Fibroblast of skin of right biceps (primary cell): ENCODE measurements at places on chromosomes 5 and 9.

GRCh38 chr5:2505217-2505616 lies 246.3 kb downstream of the IRX2 start:
- no peak for DNase-seq

- no peak for DNase-seq
Measured at GRCh38 chr9:110814159-110814558, 145.6 kb downstream of the MUSK start.

GRCh38 chr5:80481019-80481893 lies 6.6 kb upstream of the FAM151B start:
- peak; percentile 61 for DNase-seq

- DNase-seq = no peak
Measured at GRCh38 chr5:76755779-76756637, 40.1 kb downstream of the F2R start.

- peak; percentile 88 for DNase-seq
Measured at GRCh38 chr5:132497488-132497997, 7.0 kb upstream of the IRF1 start.

DNA sequence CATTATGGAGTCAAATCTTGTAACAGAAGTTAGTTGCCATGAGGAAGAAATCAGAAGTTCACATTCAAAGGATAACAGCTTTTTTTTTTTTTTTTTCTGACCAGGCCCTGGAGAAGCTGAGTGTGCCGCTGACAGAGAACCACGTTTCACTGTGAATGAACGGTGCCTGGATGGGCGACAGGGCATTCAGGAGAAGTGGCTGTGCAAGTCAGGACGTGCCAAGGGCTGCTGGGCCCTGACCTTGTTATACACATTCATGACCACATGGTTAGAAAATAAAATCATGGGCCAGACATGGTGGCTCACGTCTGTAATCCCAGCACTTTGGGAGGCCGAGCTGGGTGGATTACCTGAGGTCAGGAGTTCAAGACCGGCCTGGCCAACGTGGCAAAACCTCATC lies 91.6 kb downstream of the ANKH start:
- DNase-seq = no peak

DNA sequence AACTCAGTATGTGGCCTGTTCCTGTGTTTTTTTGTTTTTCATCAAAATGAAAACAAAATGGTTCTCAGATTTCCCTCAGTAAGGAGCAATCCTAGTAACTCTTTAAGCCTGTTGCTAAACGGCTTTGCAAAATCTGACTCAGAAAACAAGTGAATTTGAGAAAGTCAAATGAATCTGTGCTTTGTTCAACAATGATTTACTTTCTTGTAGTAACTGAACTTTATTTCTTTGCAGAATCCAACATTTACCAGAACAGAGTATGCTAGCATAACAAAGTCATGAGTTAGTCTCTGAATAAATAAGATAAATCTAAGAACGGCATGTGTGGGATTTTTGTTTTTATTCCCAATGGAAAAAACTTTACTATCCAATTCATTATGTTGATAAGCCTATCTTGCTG lies 93.8 kb downstream of the OXCT1 start:
- DNase-seq = peak; percentile 32

DNA sequence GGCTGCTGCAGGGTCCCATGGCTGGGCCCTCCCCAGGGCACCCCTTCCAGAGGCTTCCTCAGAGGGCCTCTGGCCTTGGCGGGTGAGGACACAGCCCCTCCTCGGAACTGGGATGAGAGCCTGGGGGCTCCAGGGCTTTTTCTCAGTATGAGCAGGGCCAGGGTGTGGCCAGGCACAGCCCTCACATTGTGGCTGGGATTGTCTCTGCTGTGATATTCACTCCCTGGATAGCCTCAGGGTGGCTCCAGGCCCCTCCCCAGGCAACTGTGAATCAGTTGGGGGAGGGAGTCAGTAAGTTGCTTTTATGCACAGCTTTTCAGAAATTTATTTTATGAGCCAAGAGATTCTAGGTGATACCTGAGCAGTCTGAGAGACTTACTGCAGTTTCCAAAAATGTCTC lies 135.7 kb downstream of the CACNA1B start:
- DNase-seq = no peak

DNA sequence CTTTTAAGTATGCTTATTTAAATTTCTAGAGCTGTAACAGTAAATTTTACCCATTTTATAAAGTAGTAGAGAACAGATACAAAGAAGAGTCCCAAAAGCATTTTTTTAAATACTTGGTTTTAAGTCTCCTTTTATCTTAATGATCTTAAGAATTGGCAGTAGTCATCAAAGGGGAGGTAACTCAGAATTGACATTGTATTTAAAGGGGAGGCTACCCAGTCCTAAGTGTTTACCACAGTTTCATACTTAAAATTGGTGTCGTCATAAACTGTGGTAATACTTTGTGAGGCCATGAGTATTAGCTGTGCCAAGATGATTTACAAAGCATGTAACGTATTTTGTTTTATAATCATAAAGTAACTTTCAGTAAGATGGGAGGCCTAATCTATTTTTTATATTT lies 14.8 kb downstream of the SLC25A46 start:
- no peak for DNase-seq

GRCh38 chr5:11801061-11801460 lies 103.2 kb downstream of the CTNND2 start:
- no peak for DNase-seq

DNA sequence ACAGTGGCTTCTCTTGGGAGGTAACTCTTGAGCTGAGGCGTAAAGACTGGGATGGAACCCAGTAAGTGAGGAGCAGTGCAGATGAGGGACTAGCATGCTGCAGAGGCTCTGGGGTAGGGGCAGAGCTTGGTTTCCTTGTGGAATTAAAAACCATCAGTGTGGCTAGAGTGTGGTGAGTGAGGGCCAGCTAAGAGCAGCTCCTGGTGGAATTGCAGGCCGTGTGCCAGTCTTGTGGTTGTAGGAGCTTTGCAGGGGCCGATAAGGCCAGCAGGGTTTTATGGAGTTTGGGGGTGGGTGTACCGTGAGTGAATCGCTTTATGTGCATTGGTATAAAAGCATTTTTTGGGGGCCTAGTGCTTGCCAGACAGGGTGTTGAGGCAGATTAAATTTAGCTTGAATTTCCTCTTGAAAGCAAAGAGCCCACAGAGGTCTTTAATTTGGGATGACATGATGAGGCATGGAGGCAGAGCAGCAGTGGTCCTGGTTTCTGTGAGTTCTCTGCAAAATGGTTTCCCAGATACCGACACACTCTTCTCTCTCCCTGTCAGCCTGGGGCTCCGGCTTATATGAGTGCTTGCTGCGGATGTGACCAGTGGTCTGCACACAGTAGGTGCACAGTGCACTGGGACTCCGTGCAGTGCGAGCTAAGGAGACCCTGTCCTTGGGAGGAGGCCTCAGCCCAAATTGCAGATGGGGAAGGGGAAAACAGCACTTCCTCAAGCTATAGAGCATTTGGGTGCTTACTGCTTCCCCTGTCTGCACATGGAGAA lies 176.4 kb upstream of the PITX1 start:
- peak; percentile 40 for DNase-seq

DNA sequence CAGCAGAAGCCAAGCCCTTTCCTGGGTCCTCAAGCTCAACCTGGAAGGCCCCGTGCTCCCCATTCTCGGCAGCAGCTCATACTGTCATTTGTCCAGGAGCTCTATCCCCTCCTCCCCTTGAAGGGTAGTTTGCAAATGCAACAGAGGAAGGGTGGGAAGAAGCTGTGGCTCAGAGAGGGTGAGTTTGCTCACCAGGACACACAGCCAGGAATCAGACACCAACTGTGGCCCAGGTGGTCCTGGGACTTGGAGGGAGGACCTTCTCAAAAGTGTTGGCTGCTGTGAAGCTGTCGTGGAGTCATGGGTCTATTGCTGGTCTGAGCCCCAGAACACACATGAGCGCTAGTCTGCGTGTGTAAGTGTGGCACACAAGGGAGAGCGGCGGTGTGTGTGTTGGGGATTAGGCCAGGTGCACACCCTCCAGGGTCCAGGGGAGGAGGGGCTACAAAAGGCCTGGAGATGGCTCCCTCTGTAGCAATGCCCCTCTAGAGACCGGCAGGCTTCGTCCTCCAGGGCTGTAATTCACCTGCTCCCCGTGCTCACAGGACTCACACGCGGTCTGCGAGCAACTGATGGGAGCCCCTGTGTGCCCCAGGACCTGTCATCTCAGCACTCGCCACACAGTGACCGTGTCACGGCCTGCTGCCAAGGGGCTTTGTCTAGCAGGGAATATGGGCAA lies 8.2 kb upstream of the RPS14 start:
- DNase-seq = no peak

DNA sequence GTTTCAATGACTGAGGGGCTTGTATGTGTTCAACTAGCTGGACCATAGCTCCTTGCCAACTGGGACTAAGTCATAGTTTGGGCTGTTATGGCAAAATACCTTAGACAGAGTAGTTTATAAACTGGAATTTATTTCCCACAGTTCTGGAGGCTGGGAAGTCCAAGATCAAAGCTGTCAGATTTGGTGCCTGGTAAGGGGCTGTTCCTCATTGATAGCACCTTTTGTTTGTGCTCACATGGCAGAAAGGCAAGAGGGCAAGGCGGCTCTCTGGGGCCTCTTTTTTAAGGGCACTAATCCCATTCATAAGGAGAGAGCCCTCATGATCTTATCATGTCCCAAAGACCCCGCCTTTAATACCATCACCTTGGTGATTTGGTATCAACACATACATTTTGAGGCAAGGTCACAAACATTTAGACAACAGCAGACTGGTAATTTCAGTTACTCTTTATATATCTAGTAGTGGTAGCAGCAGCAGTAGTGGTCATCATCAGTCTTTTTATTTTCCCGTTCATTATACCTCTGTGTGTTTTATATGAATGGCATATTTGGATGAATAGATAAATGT lies 477.0 kb downstream of the CCDC171 start:
- DNase-seq = no peak

GRCh38 chr5:129652349-129653056 lies 95.4 kb upstream of the MINAR2 start:
- DNase-seq = peak; percentile 3

DNA sequence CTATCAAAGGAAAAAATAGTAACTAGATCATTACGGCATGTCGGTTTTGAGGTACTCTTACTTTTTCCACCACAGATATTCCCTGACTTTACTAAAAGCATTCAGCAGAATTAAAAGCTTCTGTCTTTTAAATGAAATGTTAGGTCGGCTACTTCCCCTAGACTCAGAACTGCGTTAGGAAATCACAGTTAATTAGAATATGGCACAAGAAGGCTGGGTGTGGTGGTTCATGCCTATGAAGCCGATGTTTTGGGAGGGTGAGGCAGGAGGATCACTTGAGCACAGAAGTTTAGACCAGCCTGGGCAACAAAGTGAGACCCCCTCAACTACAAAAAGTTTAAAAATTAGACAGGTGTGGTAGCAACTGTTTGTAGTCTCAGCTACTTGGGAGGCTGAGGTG lies 24.4 kb downstream of the CEMIP2 start:
- DNase-seq = no peak

DNA sequence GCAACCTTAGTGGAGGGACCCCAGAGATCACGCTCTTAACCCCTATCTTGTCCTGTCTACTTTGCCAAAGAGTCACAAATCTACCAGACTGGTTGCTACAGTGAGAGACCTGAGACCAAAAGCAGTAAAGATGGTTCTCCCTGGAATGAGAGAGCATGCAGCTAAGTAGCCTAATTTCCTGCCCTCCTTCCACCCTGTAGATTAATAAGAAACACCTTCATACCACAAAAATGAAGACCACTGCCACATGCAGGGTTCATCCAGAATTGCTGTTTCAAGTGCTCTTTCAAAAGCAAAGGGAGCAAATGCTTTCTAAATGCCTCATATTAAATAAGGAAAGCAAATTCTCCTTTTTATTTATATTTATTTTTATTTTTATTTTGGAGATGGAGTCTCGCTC lies 119.1 kb downstream of the UGCG start:
- no peak for DNase-seq

DNA sequence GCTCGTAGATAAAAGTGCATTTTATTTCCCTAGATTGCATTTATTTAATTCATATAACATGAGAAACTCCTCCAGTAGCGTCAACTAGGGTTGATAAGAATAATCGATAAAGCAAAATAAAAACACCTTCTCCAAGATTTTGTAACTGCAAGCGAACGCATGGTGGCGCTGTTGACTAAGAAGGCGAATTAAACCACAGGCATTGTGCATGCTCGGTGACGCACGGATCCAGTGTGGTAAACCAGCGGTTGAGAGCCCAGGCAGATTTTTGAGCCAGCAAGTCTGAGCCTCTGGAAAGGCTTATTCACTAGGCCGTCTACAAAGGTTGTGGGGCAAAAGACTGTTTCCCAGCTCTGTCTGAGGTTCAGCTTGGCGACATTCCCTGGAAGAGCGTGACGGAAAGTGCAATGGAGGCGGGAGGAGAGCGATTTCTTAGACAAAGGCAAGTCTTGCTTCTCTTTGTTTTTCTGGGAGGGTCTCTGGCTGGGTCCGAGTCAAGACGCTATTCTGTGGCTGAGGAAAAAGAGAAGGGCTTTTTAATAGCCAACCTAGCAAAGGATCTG lies at the start of gene PCDHB3:
TSS of gene PCDHB3 (plus strand) at position 231 of the 563 bp plus-strand sequence. CDS start at position 408, 177 bp downstream.
- DNase-seq = peak; percentile 48

GRCh38 chr5:76256116-76256889 lies 146.8 kb upstream of the IQGAP2 start:
- peak; percentile 59 for DNase-seq

DNA sequence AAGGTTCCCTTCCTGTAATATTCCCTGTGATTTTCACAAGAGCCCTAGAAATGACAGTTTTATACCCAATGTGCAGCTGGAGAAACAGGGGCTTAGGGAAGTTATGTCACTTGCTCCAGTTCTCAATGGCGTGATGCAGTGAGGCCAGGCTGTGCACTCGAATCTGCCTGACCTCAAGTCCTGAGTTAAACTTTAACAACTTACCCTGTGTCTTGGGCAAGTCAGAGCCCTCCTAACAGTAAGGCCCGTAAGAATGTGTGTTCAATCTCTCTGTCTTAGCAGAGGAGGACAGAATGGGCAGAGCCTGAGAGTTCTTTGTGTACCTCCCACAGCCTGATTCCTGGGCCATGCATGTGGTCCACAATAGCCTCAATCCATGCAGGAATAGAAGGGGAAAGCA lies 181.1 kb downstream of the TRIM32 start:
- no peak for DNase-seq

- DNase-seq = no peak
Measured at GRCh38 chr9:115998666-115999065, 154.9 kb upstream of the PAPPA start.
